ENCODE measurements at places on chromosomes 13 and 19.

DNA sequence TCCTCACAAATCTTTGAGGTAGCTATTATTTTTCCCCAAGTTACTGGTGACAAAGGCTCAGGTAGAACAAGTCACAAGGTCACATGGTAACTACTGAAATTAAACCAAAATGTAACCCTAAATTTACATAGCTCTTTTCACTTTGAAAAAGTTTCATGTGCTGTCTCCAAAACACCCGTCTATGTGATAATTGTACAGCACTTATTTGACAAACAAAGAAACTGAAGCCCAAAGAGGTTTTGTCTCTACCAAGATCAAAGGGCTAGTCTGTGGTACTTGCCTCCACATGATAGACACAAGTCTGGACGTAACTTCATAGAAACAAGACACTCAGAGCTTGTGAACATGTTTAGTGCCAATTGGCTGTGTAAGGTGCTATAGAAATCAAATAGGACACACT, 108.3 kb downstream of the SACS start:
- DNase-seq, result no peak

DNA sequence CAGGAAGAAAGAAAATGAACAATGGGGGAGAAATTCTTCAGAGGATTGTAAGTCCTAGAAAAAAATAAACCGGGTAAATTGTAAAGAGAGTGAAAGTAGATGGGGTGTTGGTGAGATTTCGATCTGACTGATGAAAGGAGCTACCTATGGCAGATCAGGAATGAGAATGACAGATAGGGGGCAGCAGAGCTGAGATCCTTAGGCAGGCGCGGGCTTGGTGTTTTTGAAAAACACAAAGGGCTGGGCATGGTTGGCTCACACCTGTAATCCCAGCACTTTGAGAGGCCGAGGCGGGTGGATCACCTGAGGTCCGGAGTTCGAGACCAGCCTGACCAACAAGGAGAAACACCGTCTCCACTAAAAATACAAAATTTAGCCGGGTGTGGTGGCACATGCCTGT, 1468.6 kb upstream of the SLC10A2 start:
- no peak for DNase-seq

- DNase-seq, result no peak
Measured at GRCh38 chr19:51816711-51817110, 21.8 kb downstream of the FPR3 start.

GRCh38 chr13:42116225-42116624, 67.8 kb downstream of the DGKH start:
- peak; percentile 41 for DNase-seq

DNA sequence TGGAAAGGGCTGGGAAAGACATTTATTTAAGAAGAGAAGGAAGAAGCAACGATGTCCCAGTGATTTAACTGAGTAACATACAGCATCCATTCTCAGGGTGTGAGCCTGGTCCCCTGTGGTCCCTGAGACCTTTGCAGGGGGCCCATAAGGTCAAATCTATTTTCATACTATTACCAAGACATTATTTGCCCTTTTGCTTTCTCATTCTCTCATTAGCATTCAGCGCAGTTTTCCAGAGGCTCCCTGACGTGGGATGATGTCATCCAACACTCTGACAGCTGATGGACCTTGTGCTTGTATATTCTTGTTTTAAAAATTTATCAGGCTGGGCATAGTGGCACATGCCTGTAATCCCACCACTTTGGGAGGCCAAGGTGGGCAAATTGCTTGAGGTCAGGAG, 18.3 kb upstream of the HNRNPUL1 start:
- DNase-seq, result no peak
